RPMI7951 (cell line): ENCODE measurements at places on chromosomes 16 and 17. TPM values are rescaled to one million over a fixed set of nuclear protein-coding genes. Genes with fewer than 3 reads are reported as not detected.
A peak's percentile ranks its signal among the peaks of the same experiment; 100 is the strongest.

The HP gene
- total RNA-seq, result not detected in 2 replicates

The FOXJ1 gene
- total RNA-seq, result not detected in 2 replicates

The KRTAP4-3 gene
- total RNA-seq, result not detected in 2 replicates

The ITGA2B gene
- total RNA-seq, result 0.36 and 0.68 TPM in 2 replicates

The AATK gene
- total RNA-seq, result not detected in 2 replicates

The ATP2A3 gene
- 0.59 and 0.96 TPM in 2 replicates for total RNA-seq

The ALDOC gene
- total RNA-seq, result 64.2 and 96.5 TPM in 2 replicates

The LCMT1 gene
- 33.7 and 50.6 TPM in 2 replicates for total RNA-seq

The AIPL1 gene
- not detected in 2 replicates for total RNA-seq

GRCh38 chr16:73998707-73999106 lies 297.9 kb upstream of the PSMD7 start:
- no peak for DNase-seq

GRCh38 chr16:68296693-68297092 lies 14.1 kb downstream of the SLC7A6OS start:
- no peak for DNase-seq

DNA sequence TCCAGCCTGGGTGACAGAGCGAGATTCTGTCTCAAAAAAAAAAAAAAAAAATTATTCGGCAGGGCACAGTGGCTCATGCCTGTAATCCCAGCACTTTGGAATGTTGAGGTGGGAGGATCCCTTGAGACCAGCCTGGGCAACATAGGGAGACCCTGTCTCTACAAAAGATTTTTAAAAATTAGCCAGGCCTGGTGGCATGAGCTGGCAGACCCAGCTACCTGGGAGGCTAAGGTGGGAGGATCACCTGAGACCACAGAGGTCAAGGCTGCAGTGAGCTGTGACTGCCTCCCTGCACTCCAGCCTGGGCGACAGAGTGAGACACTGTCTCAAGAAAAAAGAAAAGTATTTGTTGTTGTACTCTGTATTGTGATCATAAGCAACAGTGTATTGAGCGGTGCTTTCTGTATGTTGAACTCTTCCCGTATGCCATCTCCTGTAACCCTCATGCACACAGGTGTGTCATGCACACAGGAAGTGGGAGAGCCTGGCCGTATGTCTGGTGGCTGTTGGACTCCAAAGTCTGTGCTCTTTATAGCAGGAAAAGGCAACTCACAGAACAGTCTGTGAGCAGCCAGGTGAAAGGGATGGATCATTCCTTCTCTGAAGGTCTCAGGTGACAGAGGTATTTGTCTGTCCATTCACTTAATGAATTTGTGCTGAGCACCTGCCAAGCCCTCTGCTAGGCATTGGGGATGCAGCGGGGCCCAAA lies 17.1 kb downstream of the CDH1 start:
- DNase-seq, result no peak

GRCh38 chr16:55294931-55295342 lies 29.1 kb upstream of the IRX6 start:
- peak; percentile 22 for DNase-seq

DNA sequence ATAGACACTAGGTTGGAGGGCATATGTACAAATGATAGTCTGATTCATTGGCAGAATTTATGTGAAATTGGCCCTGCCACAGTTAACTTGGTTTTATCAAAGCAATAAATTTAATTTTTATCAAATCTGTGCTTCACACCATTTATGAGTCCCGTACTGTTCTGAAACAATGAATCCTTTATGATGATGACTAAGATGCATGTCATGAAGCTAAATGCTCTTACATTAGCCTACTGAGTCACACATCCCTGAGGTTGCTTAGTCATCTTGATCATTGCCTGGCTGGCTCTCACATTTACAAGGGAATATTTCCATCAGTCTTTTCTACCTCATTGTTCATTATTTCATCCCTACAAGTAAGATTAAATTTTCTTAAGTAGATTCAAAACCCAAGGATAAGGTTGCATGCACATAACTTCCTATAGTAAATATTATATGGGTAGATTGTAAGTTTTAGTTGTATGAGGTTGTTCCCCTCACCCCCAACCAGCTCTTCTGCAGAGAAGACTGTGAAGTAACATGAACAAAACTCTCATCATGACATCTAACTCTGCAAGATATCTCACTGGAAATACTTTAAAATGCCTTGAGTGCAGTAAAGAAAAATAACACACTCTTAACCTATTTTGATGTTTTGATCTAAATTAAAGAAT lies 170.7 kb downstream of the CYB561 start:
- peak; percentile 95 for DNase-seq

- no peak for DNase-seq
These were observed 206.7 kb downstream of the CDH13 start for GRCh38 chr16:82833378-82833993.

- no peak for DNase-seq
These were observed 145.2 kb downstream of the PMP22 start for GRCh38 chr17:15119968-15120367.

DNA sequence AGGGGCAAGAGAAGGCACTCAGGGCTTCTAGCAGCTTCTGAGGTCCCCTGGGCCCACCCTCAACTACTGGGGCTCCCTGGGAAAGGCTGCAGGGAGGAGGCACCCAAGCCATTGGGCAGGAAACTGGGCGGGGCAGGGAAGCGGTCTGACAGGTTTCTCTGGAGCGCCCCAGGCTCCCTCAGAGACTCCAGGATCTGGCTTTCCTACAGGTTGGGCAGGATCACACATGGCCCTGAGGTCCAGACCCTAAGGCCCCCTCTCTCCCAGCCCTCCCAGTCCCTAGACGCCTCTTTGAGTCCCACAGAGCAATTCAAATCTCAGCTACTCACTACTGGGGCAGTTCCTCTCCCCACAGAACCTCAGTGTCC lies 14.3 kb downstream of the JUP start:
- DNase-seq, result no peak

GRCh38 chr16:49112754-49113153 lies 168.9 kb downstream of the CBLN1 start:
- DNase-seq, result no peak

- no peak for DNase-seq
These were observed 3.0 kb downstream of the ABHD15 start for GRCh38 chr17:29563816-29564215.

DNA sequence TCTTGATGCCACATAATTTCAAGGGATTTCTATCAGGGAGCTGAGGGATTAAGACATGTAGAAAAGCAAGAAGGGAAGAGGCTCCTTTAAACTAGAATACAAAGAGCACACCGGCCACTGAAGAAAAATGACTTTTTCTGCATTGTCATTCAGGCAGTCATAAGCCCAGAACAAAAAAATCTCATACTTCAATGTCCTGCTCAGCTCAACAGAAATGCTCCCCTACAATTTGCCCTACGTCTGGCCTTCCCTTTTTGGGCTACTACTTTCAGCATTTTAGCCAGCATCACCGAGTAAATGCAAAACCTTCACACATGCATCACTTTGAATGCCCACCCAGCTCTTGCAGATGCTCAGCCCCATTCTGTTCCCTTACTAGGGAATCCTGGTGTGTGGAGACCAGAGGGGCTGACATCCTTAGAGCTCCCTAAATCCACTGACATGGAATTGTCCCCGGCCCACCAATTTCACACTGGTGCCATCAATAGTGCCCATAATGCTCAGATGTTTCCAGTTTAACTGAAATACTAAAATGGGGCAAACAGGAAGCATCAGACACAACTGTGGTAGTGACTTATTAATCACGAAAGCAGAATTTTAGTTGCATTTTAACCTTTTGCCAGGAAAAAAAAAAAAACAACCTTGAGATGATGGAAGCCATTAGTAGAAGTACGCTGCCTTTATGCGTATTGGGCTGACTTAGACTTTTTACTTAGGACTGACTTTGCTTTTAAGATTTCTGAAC lies 2.7 kb downstream of the MAP3K14 start:
- no peak for DNase-seq

GRCh38 chr17:34133350-34133749 lies 121.7 kb upstream of the CCL2 start:
- DNase-seq, result no peak

DNA sequence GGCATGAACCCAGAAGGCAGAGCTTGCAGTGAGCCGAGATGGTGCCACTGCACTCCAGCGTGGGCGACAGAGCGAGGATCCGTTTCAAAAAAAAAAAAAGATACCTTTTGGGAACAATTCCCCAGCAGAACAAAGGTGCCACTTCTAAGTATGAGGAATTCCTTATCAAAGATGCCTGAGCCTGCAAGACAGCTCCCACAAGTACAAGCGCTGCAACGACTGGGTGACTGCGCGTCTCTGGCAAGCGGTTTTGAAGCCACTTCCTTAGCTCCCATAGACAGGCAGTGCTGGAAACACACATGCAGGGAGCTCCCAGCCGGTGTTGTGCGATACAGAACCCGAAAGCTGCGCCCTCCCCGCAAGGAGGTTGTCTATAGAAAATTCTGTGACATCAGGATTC lies 60.5 kb downstream of the ADCY9 start:
- no peak for DNase-seq

GRCh38 chr17:3497101-3497500 lies 21.3 kb downstream of the ASPA start:
- DNase-seq, result no peak

GRCh38 chr16:70659953-70660671 lies 13.8 kb downstream of the IL34 start:
- no peak for DNase-seq

GRCh38 chr16:85678821-85679220 lies 9.9 kb downstream of the GINS2 start:
- DNase-seq, result no peak

DNA sequence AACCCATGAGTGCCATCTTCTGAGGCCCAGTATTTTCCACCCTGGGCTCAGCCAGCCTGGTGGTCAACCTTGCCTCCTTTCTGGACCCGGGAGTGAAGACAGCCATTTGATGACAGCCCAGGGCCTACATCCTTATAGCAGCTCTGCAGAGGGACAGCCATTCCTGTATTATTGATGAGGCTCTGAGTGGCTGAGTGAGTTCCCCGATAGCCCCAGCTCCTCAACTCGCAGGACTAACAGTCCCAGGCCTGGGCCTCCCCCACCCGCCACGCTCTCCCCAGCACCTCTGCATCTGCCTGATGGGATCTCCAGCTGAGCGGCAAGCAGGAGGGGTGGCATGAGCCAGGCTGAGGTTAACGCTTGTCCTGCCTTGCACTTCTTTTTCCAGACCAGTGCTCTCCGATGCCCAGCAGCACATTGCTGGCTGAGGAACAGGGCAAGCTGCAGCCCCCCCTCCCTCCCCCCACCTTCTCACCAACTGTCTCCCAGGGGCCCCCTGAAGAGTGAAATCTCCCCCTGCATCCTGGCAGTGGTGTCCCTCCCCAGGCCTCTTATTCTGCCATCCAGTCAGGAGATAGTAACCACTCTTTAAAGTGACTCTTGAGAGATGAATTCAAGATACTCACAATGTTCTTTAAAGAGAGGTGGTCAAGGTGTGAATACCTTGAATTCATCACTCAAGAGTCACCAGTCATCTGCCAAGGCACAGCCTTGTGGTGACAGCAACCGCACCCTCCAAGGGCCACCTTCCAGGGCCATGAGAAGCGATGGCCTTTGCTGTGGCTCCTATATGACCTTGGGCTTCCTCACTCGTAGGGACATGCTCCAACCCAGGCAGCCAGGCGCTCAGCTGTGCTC lies 23.5 kb downstream of the CACNG5 start:
- DNase-seq, result no peak

DNA sequence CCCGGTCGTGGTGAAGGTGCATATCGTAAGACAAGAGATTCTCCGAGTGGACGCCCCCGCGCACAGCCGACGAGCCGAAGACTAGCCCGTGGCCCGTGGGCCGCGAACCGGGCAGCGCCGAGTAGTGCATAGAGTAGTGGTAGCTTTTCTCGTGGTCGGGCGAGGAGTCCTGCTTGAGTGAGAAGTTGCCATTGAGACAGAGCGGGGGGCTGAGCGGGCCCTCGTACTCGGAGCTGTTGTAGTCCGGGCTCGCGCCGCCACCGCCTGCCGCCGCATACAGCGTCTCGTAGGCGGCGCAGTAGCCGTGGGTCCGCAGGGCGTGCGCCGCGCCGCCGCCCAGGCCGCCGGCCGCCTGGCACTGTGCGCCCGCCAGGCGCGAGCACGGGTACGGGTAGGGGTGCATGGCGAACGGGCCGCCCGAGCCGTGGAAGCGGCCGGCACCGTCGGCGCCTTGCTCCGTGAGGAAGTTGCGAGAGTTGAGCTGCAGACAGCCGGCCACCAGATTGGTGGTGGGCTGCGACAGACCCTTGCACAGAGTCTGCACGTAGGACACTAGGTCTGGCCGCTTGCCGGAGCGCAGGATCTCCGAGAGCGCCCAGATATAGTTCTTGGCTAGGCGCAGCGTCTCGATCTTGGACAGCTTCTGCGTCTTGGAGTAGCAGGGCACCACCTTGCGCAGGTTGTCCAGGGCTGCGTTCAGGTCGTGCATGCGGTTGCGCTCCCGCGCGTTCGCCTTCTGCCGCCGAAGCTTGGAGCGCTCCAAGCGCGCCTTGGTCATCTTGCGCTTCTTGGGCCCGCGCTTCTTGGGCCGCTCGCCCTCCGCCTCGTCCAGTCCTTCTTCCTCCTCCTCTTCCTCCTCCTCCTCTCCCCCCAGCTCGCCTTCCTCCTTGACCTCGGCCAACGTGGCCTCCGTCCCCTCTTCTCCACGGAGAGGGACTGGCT lies 2.0 kb downstream of the NEUROD2 start:
- no peak for DNase-seq

- DNase-seq, result no peak
These were observed 2166.6 kb downstream of the TP53TG3F start for GRCh38 chr16:35626041-35626440.
